ENCODE measurements at places on chromosomes 12 and 14.

DNA sequence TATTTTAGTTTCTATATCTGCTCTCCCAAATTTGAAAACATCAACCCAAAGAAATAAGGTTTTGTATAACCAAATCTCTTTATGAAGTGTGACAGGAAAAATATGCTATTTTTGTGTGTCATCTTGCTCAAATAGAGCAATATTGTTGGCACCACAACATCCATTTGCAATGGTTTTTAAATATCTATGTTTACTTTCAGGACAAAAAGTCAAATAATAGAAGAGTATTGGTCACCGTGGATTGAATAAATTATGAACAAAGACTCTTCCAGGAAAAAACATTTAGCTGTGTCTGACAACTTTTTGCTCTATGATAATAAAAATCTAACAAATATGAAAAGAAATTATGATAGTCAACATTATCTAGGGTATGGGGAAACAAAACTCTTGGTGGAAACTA, 439.2 kb downstream of the BTG1 start:
- no peak for DNase-seq

DNA sequence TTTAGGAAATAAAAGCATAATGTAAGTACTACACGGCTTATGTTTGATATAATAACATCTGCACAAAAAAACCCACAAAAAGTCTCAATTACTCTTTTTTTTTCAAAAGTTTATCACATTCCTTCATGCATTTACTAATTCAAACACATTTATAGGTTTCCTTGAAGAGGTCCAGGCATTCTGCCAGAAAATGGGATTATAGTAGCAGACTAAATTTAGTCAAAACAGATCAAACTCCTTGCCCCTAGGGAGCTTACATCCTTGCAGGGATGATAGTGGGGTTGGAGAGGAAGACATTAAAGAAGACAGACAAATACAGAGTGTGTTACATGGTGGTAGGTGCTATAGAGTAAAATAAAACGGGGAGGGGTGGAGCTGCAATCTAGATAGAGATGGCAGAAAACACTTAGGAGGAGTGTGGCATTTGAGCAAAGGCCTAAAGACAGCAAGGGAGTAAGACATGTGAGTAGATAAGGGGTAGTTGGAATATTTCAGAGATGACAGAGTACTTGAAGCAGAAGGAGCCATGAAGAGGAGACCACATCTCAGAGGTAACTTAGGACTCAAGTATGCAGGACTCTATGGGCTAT, 266.9 kb downstream of the PPFIA2 start:
- DNase-seq = no peak

DNA sequence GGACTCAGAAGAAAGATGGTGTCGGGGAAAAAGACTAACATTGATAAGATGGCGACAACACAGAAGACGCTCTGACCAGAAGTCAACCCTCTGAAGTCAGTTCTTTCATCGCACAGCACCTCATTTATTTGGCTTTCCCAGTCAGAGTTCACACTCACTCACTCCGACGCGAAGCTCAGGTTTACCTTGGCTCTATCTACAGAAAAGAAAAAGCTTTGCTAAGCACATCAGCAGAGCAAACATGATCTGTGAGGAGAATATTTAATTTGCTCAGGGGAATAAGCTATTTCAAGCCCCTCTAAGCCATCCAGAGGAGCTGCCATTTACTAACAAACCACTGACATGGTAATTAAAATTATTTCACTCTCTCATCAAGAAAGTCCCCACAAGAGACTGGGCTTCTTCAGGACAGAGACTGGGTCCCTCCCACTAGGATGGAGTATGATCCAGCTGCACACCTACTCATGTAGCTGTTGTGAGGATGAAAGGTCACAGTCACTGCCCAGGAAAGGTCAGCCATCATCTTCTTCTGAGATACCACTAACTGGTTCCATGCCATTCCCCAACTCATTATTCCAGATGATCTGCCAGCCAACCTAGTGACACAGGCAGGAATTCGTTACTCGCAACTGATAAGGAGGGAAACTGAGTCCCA, 111.4 kb downstream of the TTC7B start:
- DNase-seq = no peak

DNA sequence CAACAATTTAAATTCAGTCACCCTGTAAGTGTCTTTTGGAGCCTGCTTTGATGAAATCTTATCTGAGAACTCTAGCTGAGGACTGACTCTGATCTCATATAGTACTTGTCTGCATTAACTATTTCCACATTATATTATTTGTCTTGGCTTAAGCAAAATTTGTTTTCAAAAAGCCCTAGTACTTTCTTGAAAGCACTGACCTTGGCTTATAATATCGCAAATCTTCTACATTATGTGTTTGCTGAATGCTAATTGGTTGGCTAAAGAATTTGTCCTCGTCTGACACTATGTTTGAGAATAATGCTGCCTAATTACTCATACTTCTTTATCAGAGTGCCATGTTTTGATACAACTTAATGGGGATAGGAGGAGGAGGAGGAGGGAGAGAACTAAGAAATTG, 46.9 kb upstream of the FLRT2 start:
- no peak for DNase-seq

DNA sequence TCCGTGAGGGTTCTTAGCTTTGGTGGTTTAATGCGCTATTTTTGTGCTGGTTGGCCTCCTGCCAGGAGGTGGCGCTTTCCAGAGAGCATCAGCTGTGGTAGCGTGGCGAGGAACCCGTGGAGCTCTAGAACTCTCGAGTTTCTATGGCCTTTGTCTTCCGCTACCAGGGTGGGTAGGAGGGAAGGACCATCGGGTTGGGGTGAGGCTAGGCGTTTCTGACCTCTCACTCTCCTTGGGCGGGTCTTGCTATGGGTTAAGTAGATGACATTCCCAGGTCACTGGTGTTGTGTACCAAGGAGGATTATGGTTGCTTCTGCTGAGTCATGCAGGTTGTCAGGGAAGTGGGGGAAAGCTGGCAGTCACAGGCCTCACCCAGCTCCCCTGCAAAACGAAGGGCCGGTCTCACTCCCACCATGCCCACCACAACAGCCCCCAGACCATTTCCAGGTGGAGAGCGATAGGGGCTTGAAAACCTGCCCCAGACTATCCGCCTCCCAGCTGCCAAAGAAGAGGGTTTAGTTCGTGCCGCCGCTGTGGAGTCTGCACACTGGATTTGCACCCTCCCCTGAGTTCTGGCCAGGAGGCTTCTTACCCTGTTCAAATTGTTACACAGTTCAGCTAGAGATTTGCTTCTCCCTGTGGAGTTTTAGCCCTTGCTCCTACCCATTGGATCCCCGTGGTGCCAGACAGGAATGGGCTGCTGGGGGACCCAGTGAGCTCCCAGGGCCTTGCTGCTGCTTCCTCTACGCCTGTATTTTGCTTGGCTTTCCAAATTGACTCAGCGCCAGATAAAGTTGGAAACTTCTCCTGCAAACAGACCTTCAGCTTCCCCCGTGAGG, 21.9 kb downstream of the RNFT2 start:
- DNase-seq = no peak

- no peak for DNase-seq
Observed at GRCh38 chr14:28778138-28779117, 11.8 kb downstream of the FOXG1 start.

DNA sequence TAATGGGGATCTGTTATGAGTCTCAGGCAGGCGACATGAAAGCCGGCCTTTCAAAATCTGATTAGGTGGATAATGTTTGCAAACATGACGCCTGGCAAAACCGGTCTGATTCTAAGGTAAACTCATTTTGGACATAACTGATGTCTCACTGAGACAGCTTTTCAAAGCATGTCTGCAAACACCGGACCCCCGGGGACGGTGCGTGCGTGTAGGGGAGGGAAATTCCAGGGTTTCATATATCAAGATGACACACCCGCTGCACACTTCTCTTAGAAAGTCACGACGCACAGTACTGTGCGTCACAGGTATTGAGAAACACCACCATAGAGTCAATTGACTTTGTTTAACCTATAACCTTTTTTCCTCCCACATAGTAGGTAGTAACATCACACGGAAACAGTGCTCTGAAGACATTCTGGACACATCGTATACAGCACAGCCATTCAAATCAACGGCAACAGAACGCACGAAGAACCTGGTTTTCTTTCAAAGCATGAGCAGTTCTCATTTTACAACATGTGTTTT, 43.9 kb upstream of the TESC start:
- no peak for DNase-seq

- no peak for DNase-seq
Observed at GRCh38 chr12:93244514-93245077, 133.1 kb upstream of the NUDT4 start.

GRCh38 chr14:62663456-62663821, 381.8 kb downstream of the KCNH5 start:
- no peak for DNase-seq

DNA sequence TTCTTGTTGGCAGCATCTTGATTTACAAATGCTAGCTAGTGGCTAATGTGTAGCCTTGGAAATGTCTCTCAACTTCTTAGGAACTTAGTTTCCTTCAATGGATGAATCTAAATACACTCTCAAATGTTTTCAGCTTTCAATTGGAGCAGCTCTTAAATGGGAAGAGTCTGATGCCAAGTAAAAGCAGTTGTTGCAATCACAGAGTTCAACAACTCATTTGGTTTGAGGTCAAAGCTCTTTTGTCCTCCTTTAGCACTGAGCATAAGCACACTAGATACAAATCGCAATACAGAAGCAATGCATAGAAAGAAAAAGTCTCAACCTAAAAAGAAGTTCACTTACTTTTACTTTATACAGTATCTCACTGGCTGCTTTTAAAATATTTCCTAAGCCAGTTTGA, 986.1 kb upstream of the FLRT2 start:
- DNase-seq = no peak

- peak; percentile 57 for DNase-seq
Observed at GRCh38 chr12:95218150-95219133, 835 bp downstream of the VEZT start.

DNA sequence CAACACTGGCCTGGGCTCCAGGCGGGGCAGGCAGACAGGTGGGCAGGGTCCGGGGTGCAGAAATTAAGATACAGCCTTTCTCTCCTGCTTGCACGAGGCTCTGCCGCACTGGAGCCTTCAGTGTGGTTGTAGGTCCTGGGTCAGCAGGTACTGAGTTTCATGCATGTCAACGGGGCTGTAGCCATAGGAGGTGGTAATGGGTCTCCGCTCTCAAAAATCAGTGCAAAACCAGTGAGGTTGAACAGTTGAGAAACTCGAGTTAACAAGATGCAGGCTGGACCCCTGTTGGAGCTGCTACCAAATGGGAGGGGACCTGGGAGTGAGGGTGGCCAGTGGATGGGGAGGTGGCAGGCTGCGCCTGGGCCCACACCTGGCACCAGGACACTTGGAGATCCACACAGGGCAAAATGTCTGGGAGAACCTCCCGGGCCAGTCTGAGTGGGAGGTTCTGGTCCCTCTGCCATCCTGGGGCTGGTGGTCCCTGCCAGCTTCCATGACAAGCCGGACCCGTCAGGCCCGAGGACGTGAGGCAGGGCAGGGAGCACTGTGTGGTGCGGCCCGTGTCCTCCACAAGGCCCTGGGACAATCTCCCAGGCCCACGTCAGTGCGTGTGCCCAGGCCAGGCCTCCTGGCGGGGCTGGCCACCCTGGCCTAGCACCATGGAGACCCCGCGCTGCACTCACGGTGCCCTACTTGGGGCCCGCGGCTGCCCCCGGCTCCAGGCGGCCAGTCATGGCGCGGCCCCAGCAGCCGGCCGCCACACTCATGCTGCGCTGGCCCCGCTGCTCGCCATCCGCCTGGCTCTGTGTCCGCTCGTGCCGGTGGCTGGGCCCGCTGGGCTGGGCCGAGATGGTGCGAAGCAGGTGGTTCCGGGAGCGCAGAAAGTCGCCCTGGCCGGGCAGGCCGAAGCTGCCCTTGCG, 5.1 kb downstream of the ARL6IP4 start:
- DNase-seq = no peak

DNA sequence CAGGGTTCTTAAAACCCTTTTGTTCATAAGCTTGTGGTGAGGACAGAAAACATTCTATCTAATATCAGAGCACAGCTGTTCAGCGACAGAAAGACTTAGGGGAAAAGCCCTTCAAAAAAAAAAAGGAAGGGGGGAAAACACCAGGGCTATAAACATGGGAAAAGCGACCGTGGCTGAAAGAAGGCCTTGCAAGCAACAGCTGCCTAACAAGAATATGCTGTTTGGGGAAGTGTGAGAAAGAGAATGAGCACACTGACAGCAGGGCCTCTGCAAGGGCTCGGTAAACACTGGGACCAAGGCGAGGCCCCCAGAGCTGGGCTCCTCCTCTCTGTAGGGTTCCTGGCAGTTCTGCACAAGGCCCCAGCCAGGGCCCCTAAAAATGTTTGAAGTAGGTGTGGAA, 27.4 kb upstream of the CCND2 start:
- no peak for DNase-seq

DNA sequence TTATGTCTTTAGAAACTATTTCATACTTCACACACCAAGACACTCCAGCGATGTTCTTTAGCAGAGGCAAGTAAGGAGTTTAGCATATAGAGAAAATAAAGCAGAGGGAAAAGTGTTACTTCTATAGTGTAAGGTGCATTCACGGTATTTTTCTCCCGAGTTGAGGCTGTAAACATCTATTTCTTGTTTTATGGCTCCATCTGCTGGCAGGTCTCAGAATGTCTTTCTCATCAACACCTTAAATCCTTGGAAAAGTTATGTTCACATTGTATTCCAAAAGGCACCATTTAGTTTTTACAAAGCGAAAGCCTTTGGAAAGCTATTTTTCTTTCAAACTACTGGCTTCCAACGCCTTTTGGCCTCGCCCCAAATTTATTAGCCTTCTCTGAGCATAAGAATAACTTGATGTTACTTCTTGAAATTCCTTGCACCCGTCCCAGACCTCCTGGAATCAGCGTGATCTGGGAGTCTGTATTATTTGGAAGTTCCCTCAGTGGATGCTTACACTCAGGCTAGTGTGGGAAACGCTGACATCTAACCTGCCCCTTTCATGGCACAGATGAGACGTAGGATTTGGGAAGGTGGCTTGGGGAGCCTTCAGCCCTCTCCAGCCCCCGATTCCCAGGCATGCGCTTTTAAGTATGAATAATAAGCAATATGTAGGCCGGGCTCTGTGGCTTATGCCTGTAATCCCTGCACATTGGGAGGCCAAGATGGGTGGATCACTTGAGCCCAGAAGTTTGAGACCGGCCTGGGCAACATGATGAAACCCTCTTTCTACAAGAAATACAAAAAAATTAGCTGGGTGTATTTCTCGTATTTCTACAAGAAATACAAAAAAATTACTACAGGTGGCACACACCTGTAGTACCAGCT, 1.9 kb upstream of the PIWIL1 start:
- DNase-seq = peak; percentile 33

GRCh38 chr12:3138941-3139511, 61.8 kb downstream of the TSPAN9 start:
- no peak for DNase-seq

- peak; percentile 45 for DNase-seq
Observed at GRCh38 chr14:90274808-90275457, 18.6 kb downstream of the PSMC1 start.

GRCh38 chr12:15346488-15346887, 24.2 kb downstream of the PTPRO start:
- peak; percentile 60 for DNase-seq
